ENCODE measurements at places on chromosomes 3 and 15.

DNA sequence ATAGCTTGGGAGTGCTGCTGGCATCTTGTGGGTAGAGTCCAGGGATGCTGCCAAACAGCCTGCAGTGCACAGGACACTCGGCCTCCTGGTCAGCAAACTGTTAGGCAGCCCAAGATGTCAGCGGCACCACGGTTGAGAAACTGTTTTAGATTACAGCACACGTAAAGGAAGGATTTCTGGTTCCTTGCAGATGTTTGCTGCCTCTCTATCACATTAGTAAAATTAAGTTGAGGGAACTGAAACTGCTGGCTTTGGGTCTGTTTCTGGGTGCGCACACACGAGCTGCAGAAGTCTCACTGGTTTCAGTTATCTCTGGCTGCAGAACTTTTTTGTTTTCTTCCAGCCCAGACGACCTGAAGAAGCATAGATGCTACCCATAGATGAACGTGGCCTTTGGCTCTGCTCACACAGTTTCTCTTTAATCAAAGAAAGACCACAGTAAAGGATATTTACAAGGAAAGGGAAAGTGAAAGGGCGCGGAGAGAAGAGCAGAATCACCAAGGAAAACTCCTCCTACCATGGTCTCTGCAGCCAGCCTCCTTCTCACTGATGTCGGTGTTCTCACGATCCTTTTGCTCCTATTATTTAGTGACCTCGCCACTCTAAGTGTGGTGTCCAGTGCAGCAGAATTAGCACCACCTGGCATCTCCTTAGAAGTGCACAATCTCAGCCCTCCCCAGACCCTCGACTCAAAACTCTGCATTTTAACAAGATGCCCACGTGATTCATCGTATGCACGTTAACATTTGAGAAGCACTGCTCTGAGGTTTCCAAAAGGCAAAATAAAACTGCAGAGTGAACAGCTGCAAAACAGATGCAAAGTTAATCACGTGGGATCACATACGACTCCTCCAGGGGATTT is 50.6 kb upstream of the AKAP13 start:
- no peak for DNase-seq

GRCh38 chr3:33644582-33644981 is 73.5 kb downstream of the CLASP2 start:
- no peak for DNase-seq

GRCh38 chr3:169458752-169459151 is 204.8 kb downstream of the MECOM start:
- DNase-seq, result no peak

GRCh38 chr3:70716832-70717231 is 404.4 kb upstream of the MDFIC2 start:
- no peak for DNase-seq

DNA sequence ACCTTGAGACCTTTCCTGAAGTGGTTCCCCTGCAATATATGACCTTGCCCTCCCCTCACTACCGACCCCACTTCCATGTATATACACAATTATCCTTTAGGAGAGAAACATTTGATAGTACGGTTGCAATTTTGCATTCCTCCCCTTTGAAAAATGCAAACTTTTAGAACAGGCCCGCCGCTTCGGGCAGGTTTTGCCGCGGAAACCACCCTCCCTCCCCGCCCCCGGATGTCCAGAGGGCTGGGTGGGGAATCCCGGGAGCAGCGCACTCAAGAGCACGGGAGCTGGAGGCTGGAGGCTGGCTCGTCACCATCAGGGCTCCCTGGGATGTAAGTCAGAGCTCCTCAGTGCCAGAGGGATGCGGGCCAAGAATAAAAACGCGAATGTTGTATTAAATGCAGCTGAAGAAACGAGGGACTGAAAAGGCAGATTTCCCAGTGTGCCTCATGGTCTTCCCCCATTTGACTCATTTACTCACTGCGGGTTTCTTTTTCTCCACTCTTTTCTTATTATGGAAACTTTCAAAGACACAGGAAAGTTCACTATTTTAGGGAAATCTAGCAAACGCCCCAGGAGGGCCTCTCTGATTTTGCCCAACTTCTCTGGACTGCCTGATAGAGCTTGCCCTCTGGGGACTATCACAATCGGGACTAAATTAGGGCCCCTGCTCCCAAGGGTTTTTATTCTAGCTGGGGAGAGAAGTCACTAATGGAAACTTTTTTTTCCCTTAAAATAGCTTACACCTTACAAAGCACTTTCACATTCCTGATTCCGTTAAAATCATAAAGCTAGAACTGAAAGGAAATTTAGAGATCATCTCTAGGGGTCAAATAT is 2.9 kb upstream of the USP3 start:
- no peak for DNase-seq

DNA sequence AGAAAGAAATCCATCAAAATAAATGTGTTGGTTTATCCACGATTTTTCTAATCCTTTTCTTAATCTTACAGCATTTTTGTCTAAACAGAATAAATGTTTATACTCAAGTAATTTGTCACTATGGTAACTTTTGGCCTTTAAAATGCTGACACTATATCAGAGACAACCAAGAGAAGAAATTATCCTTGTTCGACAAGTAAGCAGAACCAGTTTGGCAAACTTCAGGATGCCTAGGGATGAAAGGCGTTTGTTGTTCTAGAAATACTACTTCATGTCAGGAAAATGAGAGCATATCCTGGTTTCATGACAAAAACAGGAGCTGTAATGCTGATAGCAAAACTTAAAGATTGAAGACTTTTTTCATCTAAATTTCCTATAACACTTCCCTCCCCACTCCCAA is 308.0 kb upstream of the ATP11B start:
- DNase-seq, result no peak

GRCh38 chr3:193987186-193987585 is 148.8 kb upstream of the HES1 start:
- DNase-seq, result no peak

- no peak for DNase-seq
Observed at GRCh38 chr3:161576714-161577510, 80.3 kb downstream of the OTOL1 start.

- DNase-seq, result peak; percentile 8
Observed at GRCh38 chr3:104564045-104564643, 802.6 kb upstream of the ALCAM start.

DNA sequence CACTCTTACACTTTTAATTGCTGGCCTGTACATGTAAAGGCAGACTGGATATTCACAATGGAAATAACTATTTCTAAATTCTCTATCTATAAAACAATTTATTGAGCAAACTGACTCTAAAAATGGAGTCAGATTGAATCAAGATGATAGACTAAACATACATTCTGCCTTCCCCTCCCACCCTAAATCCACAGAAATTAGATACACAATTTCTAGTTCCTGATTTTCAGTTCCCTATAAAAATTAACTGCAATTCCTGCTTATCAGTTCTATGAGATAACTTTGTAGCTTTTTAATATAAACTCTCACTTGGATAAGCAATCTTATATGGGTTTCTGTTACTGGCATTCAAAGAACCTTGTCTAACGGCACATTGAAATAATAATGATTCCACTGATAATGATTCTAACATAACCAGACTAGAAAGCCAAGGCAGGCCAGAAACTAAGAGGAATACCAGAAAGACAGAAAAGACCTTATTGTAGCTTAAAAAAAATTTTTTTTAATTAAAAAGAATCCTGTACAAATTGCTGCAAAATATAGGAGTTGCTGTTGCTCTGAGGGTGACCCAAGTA is 33.1 kb downstream of the TBC1D5 start:
- no peak for DNase-seq

DNA sequence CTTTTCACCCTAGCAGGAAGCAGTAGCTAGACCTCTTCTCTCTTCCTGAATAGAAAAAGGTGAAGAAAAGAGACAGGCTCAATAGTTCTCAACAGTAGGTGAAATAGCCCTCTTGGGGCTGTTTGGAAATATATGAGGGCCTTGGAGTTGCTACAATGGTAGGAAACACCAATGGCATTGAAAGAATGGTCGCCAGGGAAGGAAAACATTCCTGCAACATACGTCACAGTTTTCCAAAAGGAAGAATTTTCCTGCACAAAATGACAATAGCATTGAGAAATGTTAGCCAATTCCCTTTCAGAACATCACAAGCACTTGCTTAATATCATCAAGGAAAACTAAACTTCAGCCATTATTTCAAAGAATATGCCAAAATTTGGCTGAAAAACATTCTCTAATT is 484.5 kb downstream of the IGSF11 start:
- no peak for DNase-seq

- no peak for DNase-seq
Observed at GRCh38 chr3:32901005-32901932, 50.2 kb upstream of the CCR4 start.

GRCh38 chr15:62777671-62778070 is 264.9 kb upstream of the TPM1 start:
- no peak for DNase-seq

DNA sequence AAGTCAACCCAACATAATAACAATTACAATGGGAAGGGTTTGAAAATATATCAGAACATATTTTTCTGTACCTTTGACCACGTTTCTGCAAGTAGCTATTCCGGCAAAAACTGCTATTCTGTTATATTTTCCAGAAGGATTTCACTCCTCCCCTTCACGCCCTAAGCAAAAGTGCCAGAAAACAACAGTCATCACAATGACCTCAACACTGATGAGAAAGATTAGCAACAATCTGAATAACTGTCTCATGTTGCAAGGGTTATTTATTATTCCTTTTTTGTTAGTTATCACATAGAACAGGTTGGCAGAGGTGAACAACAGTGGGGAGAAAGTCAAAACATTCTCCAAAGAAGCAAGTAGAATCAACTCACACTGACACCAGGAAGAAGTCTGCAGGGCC is 269.4 kb upstream of the ARRDC4 start:
- DNase-seq, result no peak

GRCh38 chr3:177282119-177282655 is 84.9 kb upstream of the TBL1XR1 start:
- no peak for DNase-seq

DNA sequence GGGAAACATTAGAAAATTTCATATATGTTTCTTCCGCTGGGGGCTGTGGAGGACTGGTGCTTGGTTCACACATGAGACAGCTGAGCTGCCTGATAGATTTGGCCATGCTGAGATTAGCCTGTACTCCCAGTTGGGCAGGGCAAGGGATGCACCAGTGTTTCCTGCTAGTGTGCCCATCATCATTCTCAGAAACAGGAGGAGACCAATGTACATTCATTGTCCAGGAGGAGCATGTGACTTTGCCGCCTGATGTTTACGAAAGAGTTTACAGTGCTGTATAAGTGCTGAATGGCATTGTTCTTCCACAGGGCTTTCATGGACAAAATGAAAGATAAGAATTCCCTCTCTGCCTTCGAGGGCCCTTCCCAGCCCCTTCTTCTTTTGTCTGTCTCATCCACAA is 311.1 kb upstream of the THBS1 start:
- DNase-seq, result no peak

GRCh38 chr15:64112904-64113303 is 17.1 kb downstream of the SNX1 start:
- no peak for DNase-seq

DNA sequence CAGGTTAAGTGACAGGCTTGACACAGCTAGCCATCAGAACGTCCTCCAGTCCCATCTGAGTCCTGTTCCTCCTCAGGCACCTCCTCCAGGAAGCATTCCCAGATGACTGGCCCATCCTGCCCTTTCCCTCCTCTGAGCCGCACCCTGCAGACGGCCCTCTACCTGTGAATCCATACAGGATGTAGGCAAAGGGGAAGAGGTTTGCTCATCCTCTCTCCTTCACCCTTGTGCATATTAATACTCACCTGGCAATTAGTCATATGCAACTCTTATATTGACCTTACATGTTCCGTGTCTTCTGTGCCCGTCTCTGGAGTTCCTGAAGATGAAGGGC is 61.9 kb downstream of the SMAD3 start:
- no peak for DNase-seq

DNA sequence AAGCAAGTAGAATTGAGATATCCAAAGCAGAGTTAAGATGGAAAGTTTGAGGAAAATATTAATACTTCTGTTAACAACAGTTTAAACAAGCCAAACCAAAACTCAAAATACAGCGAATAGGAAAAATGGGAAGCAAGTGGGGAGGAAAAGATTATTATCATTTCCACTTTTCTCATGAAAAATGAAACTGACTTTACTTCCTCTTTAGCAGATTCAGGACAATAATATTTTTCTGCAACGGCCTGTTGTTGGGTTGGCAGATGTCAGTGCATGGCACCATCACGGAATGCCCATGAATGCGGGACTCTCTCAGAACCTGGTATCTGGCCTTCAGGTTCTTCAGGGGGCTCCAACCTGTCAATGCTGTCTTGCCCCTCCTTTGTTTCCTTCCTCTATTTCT is 11.1 kb downstream of the ANKUB1 start:
- DNase-seq, result no peak

GRCh38 chr15:66496951-66497501 is 536 bp downstream of the SNAPC5 start:
- no peak for DNase-seq

DNA sequence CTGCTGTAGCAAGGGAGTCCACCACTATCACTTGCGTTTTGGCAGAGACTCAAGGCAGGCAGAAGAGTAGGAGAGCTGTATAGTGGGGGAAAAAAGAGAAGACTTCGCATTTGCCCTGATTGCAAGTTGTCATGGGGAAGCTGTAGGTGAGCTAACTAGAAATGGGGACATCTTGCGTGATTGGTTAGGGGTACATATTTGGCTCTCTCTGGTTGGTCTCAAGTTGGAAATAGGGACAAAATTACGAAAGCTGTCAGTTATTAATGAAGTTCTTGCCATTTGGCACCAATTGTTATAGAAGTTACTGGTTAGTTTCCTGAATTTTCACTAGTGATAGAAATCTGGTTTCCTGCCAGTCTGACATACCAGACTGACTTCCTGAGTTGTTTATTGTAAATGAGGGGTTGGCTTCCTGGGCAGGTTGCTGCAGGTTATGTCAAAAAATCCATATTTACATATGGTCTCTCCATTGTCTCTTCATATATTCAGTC is 8.2 kb upstream of the SENP7 start:
- no peak for DNase-seq

- DNase-seq, result no peak
Observed at GRCh38 chr15:92288755-92289154, 104.9 kb upstream of the ST8SIA2 start.

GRCh38 chr15:71120428-71120944 is 5.2 kb downstream of the THSD4 start:
- no peak for DNase-seq

GRCh38 chr3:64484289-64484992 is 203.4 kb downstream of the ADAMTS9 start:
- peak; percentile 40 for DNase-seq

DNA sequence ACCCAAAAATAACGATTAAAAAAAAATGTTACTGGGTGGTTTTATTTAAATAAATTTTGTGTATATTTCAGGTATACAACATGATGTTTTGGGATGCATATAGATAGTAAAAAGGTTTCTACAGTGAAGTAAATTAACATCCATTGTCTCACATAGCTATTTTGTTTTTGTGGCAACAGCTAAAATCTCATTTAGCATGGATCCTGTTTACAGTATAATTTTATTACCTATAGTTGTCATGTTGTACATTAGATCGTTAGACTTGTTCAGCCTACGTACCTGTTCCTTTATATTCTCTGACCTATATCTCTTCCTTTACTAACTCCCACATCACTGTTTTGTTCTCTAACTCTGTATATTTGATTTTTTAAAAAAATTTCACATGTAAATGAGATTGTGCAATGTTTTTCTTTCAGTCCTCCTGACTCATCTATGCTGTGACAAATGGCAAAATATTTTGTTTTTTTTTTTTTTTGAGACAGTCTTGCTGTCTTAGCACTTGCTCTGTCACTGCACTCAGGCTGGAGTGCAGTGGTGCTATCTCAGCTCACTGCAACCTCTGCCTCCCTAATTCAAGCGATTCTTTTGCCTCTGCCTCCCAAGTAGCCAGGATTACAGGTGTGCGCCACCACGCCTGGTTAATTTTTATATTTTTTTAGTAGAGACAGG is 45.6 kb downstream of the OIP5 start:
- DNase-seq, result no peak

GRCh38 chr3:112744106-112744505 is 102.6 kb downstream of the CD200R1L start:
- DNase-seq, result no peak
